ENCODE measurements at places on chromosomes 3 and 15. TPM values are rescaled to one million over a fixed set of nuclear protein-coding genes. Genes with fewer than 3 reads are reported as not detected.

- DNase-seq: no peak
Measured at GRCh38 chr15:100596792-100597191, 5.2 kb downstream of the LINS1 start.

GRCh38 chr3:99901200-99901926 is 83.7 kb downstream of the CMSS1 start:
- DNase-seq: peak; percentile 75

DNA sequence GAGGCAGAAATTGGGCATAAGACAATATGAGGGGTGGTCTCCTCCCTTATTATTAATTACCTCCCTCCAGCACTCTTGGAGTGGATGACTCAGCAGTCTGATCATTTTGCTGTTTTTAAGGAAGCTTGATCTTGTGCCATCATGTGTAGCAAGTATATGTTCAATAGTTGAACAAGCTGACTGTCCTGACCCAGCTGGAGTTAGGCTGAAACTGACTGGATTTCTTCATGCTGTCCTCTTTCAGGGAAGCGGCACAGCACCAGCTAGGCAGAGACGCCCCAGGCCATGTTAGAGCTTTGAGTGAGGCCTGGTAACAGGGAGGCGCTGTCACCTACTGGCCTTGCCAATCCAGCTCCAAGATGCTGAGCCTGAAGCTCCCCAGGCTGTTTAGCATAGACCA is 54.4 kb upstream of the KIF23 start:
- DNase-seq: peak; percentile 49

DNA sequence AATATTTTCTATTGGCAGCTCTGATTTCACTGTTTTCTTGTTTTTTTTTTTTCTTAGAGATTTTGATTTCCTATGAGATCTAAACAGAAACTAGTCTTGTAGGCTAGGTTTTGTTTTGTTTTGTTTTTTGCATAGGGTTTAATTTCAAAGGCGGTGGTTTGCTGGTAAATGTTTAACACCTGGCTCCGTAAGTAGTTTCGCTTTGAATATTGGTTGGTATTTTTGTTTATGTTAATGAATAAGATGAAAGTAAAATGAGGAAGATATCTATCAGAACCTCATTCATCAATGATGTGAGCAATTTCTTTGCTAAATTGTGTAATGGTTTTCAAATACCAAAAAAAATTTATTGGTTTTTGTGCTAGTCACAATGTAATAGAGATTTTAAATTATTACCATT is 39.7 kb upstream of the TM4SF1 start:
- DNase-seq: no peak

GRCh38 chr3:42780892-42781700 is 8.0 kb upstream of the CCDC13 start:
- peak; percentile 71 for DNase-seq

GRCh38 chr3:59731943-59732342 is 682.1 kb upstream of the CFAP20DC start:
- DNase-seq: no peak

GRCh38 chr3:124078953-124079911 is 87.3 kb upstream of the ROPN1 start:
- DNase-seq: peak; percentile 44

GRCh38 chr3:55858302-55858701 is 371.2 kb upstream of the WNT5A start:
- no peak for DNase-seq

DNA sequence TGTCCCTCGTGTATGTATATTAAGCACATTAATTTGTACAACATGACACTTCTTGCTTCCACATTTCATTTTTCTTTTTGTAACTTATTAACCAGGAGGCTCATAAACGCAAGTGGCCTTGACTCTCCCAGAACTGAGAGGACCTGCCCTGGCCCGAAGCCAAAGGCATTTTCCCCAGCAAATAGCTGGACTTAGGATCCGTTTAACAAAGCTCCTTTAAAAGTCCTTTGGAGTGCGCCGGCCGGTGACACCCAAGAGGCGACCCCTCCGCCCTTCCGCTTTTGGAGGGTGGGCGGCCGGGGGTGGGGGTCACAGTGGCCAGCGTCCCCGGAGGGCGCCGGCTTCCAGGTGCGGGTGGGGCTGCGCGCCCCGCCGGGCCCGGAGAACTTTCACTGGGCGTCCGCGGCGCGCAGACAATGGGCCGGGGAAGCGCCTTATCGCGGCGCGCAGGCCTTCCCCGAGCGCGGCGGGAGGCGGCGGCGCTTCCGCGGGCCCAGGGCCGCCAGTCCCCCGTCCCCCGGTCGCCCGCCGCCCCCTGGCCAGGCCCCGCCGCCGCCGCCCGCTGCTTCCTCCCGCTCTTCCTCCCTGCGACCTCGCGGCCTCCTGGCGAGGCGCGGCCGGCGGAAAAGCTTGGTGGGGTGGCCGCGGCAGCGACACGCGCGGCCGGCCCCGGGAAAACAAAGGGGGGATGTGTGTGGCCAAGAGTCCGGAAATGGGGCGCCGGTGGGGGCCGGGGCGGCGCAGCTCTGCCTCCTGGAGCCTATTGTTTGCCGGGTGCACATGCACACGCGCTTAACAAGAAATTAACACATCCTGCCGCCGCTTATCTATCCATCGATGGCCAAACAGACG is 613.4 kb downstream of the MCTP2 start:
- peak; percentile 24 for DNase-seq

GRCh38 chr3:10170915-10171478 is 6.3 kb downstream of the IRAK2 start:
- no peak for DNase-seq

- DNase-seq: no peak
Measured at GRCh38 chr3:105676621-105677300, 192.1 kb downstream of the CBLB start.

- DNase-seq: no peak
Measured at GRCh38 chr3:144010371-144010770, 38.7 kb downstream of the DIPK2A start.

GRCh38 chr3:139121513-139122220 is 77.0 kb upstream of the PRR23C start:
- peak; percentile 42 for DNase-seq

GRCh38 chr15:43095708-43096347 is 10.0 kb downstream of the UBR1 start:
- DNase-seq: no peak

DNA sequence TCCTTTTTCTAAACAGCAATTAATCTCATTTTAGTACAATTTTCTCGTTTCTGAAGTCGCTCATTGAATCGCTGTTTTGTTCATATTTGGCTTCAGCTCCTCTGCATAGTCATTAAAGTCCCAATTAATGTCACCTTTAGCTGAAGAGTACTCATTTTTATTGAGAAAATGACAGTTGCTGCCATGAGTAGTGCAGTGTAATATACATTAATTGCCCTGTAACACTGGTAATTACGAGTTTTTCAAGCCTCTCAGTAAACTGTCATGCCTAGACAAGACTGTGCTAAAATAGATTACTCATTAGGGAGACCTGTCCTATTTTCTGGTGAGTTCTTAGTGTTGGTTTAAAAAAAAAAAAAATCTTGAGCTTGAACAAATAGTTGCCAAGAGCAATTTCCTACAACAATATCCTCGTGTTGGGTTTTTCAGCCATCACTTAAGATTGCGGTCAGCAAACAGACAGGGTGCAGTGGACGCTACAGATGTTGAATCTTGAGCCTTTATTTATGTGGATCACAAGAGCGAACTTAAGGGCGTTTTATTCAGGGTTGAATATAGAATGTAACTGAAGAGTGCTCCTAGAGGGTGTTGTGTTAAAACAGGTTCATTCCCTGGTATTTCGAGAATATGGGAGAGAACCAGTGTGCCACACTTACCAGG is 176.0 kb downstream of the CDIN1 start:
- DNase-seq: no peak

DNA sequence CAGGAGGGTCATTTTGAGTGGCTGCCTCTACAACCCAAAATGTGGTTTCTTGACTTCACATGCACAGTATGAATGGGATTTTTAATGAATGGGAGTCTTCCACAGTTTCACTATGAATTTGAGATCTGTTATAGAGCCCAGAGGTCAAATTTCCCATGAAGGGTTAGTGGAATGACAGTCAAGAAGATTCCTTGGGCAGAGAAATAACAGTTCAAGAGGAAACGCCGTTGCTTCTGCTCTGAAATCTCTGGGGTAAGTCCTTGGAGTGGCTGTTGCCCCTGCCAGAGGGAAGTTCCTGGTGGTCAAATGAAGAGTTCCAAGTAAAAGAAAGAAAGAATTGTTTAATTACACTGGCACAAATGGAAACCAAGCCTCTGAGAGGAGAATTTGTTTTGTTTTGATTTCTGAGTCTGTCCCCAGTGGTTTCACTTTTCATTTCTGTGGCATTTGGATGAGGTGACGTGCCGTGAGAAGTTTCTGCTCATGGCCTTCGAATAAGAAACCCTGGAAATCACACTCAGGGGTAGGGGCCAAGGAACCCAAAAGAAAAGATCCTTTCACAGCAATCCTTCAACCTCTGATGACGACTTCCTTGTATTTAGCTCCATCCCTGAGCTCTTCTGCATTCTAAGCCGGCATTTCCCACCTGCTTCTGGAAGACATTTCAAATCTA is 77.5 kb upstream of the IL12A start:
- peak; percentile 67 for DNase-seq

- no peak for DNase-seq
Measured at GRCh38 chr3:8856071-8856470, 86.7 kb upstream of the OXTR start.

CNTN4 gene
- total RNA-seq: not detected

NLGN1 gene
- total RNA-seq: 0.39 TPM

LDHAL6B gene
- total RNA-seq: not detected

CLDN16 gene
- not detected for total RNA-seq

RNF111 gene
- 25.6 TPM for total RNA-seq

GABRR3 gene
- not detected for total RNA-seq

ACOX2 gene
- 8.1 TPM for total RNA-seq

Measured in RPMI7951 (cell line).